ENCODE measurements at places on chromosomes 12 and 14.

DNA sequence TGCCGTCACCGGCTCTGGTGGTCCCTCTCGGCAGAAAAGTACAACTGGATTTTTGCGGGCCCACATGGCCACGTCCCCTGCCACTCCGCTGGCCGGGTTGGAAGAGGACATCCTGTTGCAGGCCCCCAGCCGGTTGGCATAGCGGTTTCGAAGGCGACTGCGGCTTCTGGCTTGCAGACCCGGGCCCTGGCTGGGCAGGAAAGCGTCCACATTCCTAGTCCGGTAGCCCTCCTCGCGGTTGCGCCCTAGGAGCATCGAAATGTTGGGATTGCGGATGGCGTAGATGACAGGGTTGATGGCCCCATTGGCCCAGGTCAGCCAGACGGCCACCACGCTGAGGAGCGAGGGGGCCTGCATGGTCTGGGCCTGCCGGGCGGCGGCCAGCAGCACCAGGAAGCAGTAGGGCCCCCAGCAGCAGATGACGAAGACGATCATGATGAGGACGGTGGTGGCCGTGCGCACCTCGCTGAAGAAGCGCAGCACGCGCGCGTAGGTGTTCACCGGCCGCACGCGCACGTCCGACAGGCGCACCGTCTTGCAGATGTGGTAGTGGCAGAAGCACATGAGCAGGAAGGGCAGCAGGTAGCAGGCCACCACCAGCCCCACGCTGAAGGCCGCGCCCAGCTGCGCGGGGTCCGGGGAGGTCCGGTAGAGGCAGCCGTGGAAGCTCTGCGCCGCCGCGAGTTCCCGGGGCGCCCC, 1.2 kb downstream of the GPR135 start:
- peak; percentile 67 for DNase-seq

- DNase-seq, result no peak
These were observed 200.3 kb upstream of the NPAS3 start for GRCh38 chr14:32738206-32738871.

DNA sequence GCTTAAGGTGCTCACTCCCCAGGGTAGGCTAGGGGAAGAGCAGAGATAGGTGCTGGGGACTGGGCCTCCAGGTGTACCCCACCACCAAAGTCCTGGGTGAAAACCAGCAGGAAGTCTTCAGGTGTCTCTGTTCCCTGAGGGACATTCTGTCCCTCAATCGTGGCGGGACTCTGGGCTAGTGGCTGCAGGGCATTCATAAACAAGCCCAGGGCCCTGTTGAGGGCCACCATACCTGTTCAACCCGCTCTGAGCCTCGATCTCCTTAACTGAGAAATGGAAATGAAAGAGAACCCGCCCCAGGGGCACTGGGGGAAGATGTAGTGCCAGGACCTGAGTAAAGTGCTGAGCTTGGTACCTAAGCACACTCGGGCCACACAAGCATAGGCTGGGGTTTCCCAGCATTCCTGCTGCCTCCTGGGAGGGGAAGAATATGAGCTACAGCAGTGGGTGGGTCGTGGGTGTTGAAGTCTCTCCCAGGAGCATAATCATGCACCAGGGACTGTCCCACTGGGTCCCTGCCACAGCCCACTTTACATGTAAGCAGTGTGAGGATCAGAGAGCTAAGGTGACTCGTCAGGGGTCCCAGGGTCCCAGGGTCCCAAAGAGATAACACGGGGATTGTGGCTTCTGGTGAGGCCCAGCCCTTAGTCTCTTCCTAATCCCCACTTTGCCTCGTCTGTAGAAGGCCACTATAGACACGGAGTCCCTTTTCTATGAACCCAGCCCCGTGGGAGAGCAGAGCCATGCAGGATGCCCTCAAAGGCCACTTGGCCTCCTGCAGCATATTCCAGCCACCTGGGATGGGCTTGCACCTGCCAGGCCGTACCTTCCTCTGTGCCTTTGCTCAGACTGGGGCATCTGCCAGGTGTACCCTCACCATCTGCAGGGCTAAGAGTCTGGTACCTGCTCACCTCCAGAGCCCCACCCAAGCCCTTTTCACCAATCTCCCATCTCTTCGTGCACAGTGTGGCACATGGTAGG, 14.4 kb downstream of the FAM222A start:
- DNase-seq, result no peak

DNA sequence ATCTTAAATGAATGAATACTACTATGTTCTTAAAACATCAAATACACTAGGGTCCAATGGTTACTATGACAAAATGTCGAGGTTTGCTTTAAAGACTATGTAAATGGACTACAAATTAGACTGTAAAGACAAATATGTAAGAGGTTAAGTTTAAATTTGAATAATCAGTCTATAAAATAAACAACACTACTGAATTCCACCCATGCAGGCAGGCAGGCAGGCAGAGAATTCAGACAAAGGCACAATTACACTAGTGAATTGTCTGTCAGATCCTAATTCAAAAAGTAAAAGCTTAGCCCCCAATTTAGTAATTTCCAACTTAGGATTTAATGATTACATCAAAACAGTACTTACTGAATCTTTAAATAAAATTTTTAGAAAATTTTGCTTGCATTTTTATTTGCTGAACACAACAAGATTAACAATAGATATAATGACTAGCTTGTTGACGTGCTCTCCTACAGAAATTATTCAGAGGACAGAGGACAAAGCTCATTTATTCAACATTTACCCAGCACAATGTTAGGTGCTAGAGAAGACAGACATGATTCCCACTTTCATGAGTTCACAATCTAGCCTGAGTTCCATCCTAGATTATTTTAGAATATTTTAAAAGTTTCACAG, 97.4 kb downstream of the CDK17 start:
- no peak for DNase-seq

DNA sequence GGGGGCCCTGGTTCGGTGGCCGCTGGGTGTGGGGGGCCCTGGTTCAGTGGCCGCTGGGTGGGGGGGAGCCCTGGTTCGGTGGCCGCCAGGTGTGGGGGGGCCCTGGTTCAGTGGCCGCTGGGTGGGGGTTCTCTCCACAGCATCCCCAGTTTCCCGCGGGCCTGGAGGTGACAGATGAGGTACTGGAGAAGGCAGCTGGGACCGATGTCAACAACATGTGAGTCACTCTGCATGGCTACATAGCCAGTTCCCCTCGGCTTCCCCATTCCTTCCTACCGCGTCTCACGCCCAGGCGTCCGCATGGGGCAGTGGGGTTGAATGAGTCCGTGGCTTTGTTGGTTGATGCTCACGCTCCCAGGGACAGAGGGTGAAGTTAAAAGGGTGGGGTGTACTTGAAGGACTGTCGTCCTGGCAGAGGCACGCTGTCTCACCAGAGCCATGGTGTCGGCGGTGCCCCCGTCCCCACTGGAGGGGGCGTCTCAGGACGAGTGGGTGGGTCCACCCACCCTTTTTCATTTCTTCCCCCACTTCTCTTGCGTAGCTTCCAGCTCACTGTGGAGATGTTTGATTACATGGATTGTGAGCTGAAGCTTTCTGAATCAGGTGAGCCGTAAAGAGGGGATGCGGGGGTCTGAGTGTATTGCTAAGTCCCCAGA, 15.6 kb downstream of the HIP1R start:
- no peak for DNase-seq

DNA sequence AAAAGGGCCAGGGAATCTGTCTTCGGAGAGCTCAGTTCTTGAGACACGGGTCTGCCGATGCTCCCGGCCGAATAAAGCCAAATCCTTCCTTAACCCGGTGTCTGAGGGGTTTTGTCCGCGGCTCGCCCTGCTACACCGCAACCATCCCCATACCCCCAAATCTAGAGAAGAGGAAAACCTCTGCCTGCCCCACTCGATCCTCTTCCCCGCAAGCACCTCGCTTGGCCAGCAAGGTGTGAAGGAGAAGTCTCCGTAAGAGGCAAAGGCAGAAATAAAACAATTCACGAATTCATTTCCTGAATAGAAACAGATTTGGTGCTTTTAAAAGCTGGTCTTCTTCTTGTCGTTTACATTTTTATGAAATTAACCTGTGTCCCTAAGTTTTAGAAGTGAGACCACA, 67.3 kb upstream of the GALNT9 start:
- DNase-seq, result no peak

- DNase-seq, result peak; percentile 24
These were observed 9.8 kb upstream of the RIMKLB start for GRCh38 chr12:8687846-8688601.

DNA sequence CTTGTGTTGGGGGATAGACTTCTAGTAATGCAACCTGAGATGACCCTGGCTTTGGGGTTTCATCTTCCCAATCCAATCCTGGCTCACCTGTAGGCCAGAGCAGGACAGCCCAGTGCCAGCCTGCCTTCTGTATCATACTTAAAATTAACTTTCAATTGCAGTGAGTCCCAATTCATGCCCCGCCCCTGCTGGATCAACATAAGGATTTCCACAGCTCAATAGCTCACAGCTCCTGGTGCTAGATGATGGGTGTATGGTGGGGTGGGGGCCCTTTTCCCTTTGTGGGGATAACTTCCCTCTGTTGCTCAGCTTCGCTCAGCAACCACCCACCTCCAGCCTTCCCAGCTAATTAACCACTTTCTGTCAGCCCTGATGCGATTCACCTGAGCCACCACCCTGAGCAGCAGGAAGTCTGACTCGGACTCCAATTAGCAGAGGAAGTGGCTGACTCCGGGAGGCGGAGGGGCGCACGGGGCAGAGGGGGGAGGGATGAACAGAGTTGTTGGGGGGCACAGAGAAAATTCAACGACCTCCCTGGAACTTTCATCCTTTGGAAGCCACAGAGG, 24.3 kb upstream of the CHGA start:
- DNase-seq, result no peak

- no peak for DNase-seq
These were observed 13.5 kb downstream of the AMDHD1 start for GRCh38 chr12:95956557-95957145.

DNA sequence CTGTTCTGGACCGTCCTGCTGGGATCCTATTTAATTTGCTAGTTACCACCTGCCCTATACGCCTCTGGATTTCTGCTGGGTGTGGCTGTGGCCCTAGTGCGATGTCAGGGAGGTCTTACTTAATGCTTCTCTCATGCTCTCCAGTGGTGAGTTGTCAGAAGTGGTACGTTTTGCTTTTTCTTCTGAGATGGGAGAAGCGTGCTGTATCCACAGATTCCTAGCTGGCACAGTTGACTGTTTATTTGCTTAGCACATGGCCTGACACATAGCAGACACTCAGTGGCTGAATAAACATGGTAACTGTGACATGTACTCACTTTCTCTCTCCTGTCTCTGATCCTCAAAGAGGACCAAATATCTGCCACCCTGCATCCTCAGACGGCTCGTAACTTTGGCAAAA, 107.3 kb downstream of the CACNA1C start:
- DNase-seq, result no peak

DNA sequence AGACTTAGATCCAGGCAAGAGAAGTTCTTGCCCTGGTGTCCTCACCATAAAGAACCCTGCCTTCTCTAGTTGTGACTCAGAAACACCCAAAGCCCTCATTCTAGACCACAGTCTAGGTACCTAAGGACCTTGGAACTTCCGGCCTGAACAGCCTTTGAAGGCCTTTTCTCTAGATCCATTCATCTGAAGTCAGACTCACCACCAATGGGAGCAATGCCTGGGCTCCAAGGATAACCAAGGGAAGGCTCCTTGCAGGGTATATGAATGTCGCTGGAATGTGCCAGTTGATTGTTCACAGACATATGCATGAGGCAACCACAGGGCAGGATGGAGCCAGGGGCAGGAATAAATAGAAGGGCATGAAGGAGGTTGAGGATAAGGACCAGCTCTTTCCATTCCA, 86.3 kb downstream of the PLCZ1 start:
- no peak for DNase-seq

- no peak for DNase-seq
These were observed 12.3 kb upstream of the LEMD3 start for GRCh38 chr12:65157091-65157490.

DNA sequence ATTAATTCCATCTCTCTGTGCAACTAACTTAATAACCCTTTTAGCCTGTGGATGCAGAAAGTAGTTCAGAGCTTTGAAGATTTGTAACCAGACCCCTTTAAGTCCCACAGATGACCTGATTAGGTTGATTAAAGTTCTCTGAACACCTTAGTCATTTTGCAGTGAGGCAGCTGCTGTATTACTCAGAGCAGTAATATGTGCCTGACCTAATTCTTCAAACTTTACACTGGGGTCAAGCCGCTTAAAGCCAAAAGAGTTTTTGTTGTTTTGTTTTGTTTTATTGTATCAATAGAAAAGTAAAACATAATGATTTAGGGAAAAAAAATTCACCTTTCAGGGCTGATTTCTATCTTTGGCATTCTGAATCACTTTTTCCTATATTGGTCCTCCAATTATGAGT, 78.6 kb upstream of the PLEKHG7 start:
- no peak for DNase-seq

DNA sequence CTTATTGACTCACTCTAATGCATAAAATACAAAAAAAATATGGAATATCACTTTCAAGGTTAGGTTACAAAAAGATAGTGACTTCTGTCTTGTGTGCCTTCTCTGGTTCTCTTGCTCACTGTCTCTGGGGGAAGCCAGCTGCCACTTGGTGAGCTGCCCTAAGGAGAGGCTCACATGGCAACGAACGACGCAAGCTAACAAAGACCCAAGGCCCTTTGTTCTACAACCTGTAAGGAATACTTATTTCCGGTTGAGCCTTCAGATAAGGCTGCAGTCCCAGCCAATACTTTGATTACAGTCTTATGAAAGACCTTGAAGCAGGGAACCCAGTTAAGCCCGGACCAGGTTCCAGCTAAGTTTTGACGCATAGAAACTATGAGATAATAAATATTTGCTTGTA, 242.4 kb upstream of the TBX3 start:
- DNase-seq, result no peak

DNA sequence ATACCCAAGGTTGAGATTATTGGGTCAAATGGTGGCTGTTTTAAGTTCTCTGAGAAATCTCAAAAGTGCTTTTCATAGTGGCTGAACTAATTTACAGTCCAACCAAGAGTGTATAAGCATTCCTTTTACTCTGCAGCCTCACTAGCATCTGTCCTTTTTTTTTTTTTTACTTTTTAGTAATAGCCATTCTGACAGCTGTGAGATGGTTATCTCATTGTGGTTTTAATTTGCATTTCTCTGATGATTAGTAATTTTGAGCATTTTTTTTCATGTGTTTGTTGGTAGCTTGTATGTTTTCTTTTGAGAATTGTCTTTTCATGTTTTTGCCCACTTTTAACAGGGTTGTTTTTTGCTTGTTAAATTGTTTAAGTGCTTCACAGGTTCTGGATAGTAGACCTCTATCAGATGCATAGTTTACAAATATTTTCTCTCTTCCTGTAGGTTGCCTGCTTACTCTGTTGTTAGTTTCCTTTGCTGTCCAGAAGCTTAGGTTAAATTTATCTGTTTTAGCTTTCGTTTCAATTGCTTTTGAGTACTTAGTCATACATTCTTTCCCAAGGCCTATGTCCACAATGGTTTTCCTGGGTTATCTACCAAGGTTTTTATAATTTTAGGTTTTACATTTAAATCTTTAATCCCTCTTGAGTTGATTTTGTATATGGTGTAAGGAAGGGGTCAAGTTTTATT, 881.3 kb upstream of the SEL1L start:
- no peak for DNase-seq

Measured in GM12865 (cell line).